ENCODE measurements at places on chromosomes 11 and 22.

DNA sequence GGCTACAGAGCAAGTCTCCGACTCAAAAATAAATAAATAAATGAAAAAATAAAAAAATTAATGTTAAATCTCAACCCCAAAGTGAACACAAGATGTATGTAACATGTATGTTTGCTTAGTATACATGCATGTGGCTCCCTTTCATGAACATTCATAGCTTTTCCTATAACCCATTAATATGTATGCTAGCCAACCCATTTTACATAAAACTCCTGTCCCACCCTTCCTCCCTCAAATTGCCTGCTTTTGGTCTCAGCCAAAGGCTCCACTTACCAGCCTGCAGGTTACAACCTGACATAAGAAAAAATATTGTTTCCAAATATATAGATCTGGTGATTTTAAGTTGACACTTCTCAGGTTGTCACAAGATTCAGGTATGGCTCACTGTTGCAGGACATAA, 3.7 kb upstream of the FOLR1 start:
- DNase-seq, result no peak

DNA sequence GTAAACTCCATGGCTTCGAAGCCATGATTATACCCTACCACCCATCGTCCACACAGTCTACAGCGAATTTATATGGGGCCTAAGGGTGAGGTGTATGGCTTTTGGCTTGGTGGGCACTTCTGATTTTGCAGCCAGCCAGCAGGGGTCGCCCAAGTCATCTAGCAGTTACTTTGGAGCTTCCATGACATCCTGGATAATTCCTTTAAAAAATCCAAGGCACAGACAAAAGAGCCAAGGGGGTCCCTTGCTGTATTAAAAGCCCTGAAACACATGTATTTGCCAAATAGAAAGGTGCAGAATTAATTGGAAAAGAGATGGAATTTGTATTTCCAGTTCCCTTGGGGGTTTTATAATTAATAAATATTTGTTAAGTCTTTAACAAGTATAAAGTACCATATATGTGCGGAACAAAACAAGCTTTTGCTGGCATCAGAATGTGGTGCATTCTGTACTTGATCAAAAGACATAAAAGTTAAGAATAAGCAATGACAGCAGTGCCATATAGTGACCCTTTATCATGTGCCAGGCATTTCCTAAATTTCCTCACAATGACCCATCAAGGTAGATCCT, 132.8 kb upstream of the PITPNB start:
- DNase-seq, result peak; percentile 47

GRCh38 chr11:33021937-33022336, 6.3 kb downstream of the DEPDC7 start:
- DNase-seq, result peak; percentile 25

DNA sequence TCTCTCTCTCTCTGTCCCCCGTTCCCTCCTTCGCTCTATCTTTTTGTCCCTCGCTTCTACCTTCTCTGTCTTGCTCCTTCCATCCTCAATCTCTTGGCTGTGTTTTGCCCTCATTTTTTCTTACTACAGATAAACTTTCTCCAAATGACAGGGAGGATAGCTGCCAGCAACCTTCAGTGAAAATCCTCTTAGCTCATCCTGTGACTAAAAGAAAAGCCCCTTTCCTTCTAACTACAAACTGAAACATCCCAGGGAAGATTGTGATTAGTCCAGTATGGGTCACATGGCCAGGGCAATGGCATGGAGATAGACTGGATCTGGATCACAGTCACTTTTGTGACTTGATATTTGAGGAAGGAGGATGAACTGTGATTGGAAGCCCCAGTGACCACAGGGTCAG, 10.4 kb downstream of the SPON1 start:
- DNase-seq, result no peak

GRCh38 chr11:20046416-20046815, 113.9 kb downstream of the DBX1 start:
- DNase-seq, result no peak
